ENCODE measurements at places on chromosomes 2 and 18.

- no peak for DNase-seq
Observed at GRCh38 chr2:75403991-75404428, 156.7 kb downstream of the EVA1A start.

GRCh38 chr2:74957886-74958273 lies 563 bp upstream of the POLE4 start:
- no peak for DNase-seq

GRCh38 chr2:233263045-233263570 lies 11.6 kb downstream of the ATG16L1 start:
- DNase-seq: no peak

DNA sequence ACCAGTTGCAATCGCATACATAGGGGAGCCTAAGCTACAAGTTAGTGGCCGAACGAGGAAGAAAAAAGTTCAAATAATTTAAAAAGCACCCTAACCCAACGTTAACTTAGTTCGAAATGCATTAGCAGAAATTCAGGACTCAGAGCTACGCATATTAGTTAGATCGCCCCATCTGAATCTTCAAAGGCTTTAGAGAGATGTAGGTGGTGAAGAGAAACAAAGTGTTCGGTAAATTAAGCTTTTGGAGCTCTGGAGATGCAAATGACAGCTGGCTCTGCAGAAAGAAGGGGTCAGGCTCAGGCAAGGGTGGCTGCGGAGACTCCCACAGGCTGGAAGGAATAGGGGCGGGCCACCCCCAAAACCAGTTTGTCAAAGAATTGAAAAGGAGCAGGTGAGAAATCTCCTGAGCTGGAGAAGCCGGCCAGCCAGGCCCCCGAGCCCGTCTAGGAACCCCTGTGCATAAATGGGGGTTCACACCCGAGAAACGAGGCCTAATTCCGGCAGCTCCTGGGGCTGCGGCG lies 621 bp downstream of the TXNL1 start:
- DNase-seq: no peak

GRCh38 chr18:48079885-48080284 lies 149.4 kb upstream of the SMAD2 start:
- DNase-seq: no peak

DNA sequence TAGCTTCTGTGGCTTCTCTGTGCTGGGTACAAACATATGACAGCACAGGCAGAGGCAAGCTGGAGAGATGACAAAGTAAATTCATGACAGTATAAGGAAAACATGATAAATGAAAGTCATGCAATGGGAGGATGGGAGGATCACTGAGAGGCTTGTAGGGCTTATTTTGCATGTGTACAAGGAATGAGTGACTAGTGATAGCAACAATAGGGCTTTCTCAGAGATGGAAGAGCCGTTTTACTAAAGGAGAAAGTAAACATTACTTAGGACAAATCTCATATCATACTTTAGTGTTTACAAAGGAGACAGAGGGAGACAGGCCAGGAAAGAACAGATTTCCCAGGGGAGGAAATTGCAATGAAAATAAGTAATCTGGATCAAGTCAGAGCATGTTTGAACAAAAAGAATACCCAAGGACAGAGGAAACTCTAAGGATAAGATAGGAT lies 82.5 kb upstream of the RBMS1 start:
- DNase-seq: no peak

DNA sequence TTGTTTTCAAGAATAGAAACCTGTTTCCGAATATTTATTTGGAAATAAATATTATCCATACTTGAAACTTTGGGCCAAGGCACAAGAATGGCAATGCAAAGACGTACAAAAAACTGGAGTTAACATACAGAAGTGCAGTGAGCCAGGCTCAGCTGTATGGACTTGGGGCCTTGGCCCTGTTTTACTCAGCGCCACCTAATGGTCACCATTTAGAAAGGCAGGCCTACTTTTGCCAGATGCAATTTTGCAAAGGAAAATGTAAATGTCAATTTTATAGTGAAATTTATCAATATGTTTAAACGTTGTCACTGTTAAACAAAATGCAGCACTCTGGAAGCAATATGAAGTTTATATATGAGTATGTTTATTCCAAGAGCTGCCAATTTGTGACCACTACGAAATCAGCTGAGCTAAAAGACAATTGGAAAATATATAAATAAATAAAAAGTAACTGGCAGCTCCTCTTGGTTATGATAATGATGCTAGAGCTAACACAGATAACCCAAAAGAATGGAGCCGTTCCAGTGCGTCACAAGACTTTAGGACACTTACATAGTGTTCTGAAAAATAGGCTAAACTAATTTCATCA lies 155.0 kb downstream of the ARHGAP15 start:
- no peak for DNase-seq

DNA sequence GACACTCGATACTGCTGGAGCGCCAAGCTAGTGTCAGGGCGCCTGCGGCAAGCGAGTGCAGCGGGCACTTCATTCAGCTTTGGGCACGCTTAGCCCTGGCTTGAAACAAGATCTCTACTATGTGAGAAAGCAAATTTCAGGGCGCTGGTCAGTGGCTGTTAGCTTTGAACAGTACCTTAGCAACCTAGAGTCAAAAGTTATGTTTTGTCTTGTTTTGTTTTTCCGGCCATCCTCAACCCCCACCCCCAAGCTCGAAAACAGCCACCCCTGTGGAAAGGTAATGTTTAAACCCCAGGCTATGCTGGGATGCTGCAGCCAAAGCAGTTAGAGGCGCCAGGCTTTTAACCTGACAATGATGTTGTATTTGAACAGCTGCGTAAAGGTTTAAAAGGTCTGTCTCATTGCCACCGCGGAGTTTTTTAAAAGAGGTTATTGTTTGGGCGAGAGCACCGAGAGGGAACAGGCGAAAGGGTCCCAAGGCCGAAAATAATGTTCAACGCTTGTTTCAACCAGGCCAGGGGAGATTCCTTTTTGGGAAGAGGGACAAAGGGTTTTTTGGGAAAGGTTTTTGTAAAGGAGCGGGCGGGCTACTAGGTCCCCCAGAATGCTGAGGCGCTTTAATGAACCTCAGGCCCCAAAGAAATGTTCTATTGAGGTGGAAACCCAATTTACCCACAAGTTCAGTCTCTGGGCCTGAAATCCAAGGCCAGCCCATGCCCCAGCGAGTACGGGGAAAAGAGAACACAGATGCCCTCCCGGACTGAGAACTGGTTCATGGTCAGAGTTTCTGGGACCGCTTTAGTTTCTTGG lies 2.3 kb upstream of the HOXD10 start:
- no peak for DNase-seq

- DNase-seq: no peak
Observed at GRCh38 chr2:142870526-142870925, 6.9 kb upstream of the KYNU start.

GRCh38 chr2:144586476-144586875 lies 66.6 kb upstream of the ZEB2 start:
- DNase-seq: no peak

- no peak for DNase-seq
Observed at GRCh38 chr2:98476192-98476868, 31.7 kb downstream of the INPP4A start.

- DNase-seq: no peak
Observed at GRCh38 chr2:3279236-3279960, 98.2 kb downstream of the EIPR1 start.

DNA sequence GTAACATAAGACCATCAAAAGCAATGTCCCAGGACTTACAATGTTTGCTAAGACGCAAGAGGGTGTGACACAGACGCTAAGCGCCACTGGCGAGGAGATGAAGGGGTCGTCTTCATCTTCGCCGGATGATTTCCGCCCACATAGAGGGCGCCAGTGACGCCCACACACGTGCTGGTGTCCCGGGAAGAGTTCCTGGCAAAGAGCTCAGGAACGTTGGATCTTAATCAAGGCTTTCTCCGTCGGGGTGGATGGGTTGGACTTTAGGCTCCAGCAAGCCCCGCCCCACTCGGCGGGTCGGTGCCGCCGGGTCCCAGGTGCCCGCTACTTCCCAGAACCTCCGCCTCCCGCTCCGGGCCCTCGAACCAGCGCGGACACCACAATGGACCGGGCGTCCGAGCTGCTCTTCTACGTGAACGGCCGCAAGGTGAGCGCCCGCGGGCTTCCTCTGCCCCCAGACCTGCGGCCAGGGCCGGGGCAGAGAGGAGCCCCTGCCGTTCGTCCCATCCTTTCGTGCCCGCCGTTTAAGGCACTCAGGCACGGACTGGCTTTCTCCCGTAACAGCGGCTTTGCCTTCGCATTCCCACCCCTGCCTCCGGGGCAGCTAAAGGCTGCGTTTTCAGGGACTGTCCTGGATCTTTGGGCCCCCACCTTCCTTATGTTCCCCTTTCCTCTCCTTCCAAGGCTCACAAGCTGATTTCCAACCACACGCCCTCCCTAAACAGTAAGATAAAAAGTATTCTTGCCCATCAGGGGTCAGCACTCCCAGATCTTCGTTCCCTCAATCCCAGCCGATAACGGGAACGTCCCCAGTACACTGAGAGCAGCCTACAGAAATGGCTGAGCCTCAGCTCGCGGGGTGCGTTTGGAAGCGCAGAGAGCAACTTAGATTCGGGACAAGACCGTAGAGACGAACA lies at the start of gene AOX1:
TSS of gene AOX1 (plus strand) at position 285 of the 914 bp plus-strand sequence. CDS start at position 380, 95 bp downstream.
- DNase-seq: peak; percentile 41

- DNase-seq: no peak
Observed at GRCh38 chr2:121236650-121237180, 48.3 kb downstream of the TFCP2L1 start.

GRCh38 chr18:54720620-54721019 lies 107.7 kb upstream of the RAB27B start:
- no peak for DNase-seq

DNA sequence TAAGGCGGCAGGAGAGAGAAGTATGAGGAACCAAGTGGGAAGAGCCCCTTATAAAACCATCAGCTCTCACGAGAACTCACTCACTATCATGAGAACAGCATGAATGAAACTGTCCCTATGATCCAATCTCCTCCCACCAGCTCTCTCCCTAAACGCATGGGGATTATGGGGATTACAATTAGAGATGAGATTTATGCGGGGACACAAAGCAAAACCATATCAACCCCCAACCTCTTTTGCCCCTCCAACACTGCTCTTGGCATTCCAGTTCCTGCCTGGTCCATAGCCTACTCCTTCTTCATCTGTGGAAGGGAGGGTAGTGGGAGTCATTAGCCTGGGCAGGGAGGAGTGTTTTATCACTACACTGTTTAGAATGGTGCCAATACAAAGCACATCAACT lies 1.4 kb upstream of the EHD3 start:
- no peak for DNase-seq

DNA sequence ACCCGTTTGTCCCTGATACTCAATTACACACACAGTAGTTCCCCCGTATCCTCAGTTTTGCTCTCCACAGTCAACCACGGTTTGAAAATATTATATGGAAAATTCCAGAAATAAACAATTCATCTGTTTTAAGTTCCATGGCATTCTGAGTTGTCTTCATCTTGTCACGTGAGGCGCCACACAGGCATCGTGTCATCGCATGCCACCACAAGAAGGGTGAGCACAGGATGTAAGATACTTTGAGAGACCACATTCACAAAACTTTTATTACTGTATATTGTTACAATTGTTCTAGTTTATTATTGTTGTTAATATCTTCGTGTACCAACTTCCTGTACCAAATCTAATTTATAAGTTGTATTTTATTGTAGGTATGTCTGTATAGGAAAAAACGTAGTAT lies 17.7 kb downstream of the ADNP2 start:
- no peak for DNase-seq

DNA sequence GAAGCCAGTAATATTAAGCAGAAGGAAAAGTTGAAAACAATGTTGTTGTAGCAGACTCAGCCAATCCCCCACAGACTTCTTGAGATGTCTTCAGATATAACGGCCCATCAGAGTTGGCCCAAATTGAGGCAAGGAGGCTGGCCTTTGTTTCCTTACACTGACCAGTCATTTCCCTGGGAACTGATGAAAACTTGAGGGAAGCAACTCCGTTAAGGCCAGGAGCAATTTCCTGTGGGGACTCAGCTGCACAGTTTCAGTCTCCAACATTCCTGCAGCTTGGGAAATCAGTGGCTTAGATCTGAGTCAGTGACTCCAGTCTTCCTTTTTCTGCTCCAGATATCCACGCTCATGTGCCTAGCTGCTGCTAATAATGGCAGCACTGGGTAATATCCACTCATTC lies 75.7 kb downstream of the FTCDNL1 start:
- no peak for DNase-seq

DNA sequence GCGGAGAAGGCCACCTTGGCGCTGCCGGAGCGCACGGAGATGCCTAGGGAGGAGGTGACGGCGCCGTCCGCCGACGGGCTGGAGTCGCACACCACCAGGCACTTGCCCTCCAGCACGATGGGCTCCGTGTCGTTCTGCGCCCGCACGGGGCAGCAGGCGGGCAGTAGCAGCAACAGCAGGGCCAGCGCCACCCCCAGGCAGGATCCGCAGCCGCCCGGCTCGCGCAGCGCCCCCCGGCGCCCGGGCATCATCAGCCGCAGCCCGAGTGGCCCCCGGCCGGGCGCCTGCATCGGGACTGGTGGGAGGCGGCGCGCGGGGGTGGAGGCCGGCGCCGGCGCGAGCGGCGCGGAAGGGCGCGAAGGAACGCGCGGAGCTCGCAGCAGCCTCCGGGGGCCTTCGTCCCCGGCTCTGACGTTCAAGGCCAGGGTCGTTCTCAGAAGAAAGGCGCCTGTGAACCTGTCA lies 2.2 kb downstream of the CBLN2 start:
- DNase-seq: no peak

GRCh38 chr2:227248876-227249275 lies 76.2 kb upstream of the MFF start:
- no peak for DNase-seq

DNA sequence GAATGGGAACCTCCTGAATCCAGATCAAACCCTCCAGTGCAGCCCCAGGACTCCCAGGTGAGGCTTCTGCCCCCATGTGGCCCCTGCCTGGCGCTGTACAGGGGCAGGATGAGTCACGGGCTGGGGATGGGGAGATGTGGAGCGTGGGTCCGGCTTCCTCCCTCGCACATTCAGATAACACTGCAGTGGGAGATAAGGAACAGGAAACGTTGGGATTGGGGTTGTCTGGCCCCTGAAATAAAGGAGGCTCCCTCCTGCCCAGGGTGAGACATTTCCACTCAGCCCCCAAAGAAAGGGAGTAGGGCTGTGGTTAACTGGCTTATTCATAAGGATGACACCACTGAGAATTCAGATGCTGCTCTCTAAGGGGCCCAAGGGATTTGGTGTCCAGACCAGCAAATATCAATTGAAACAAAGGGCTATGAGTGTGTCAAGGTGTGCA lies 30.7 kb downstream of the IGFBP5 start:
- DNase-seq: no peak

DNA sequence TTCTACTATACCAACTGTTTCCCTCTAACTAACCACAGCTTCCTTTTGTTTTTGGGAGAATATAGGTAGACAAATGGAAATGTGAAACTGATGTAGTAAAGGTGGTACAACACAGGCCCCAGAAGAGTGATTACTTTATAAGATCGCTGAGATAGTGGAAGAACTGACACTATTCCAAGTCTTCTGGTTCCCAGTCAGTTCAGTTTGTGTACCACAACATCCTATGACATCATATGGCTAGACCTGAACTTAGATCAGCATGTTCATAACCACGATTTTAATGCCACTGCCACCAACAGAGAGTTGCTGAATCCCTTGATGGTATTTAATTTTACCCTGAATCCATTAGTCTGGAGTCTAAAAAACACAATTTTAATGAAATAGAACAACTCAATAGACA lies 328.9 kb downstream of the GPD2 start:
- no peak for DNase-seq

All from mesothelial cell of epicardium (in vitro differentiated cells).